ENCODE measurements at places on chromosomes 13 and 19.
A peak's percentile ranks its signal among the peaks of the same experiment; 100 is the strongest.

GRCh38 chr13:103055166-103055565 lies 11.1 kb downstream of the SLC10A2 start:
- H3K4me3 ChIP-seq: no peak overlapping the region
- no peak overlapping the region for H3K27ac ChIP-seq
- DNase-seq: no peak
- no peaks in the 10 kb centered on the region for H3K27me3 ChIP-seq

- H3K27me3 ChIP-seq: no peaks in the 10 kb centered on the region
- H3K4me1 ChIP-seq: no peaks in the 10 kb centered on the region
- peak; percentile 91 for DNase-seq
- no peak overlapping the region for H3K27ac ChIP-seq
- no peak overlapping the region for H3K4me3 ChIP-seq
- H3K36me3 ChIP-seq: no peaks in the 10 kb centered on the region
Measured at GRCh38 chr13:94419304-94419924, 60.1 kb downstream of the DCT start.

DNA sequence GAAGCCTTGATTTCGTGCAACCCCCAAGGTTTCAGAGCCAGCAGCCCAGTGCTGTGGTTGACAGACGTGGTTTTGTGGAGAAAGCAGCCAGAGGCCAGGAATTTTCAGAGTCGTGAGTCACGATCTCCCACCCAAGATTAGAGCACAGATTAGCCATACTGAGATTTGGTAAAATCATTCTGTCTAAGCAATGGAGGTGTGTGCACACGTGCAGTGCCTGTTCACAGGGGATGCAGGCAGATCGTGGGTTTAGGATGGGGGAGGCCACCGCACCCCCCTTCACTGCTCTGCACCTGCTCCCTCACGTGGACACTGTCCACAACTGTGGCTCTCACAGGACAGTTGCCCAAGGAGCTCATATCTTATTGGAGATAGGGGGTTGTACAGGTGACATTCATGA lies 46.6 kb upstream of the GPR183 start:
- no peak overlapping the region for H3K4me3 ChIP-seq
- peak; percentile 65 for DNase-seq
- peaks cover 25% of the 10 kb centered on the region for H3K36me3 ChIP-seq
- H3K4me1 ChIP-seq: peaks cover 18% of the 10 kb centered on the region

GRCh38 chr19:10192922-10193321 lies 1.8 kb downstream of the DNMT1 start:
- H3K4me1 ChIP-seq: peaks cover 9% of the 10 kb centered on the region
- DNase-seq: no peak
- H3K4me3 ChIP-seq: no peak overlapping the region
- H3K27ac ChIP-seq: no peak overlapping the region
- H3K36me3 ChIP-seq: peaks cover 7% of the 10 kb centered on the region
- H3K27me3 ChIP-seq: no peaks in the 10 kb centered on the region

- no peak overlapping the region for H3K27ac ChIP-seq
- H3K36me3 ChIP-seq: peaks cover 90% of the 10 kb centered on the region
- no peak for DNase-seq
- H3K27me3 ChIP-seq: no peaks in the 10 kb centered on the region
- H3K4me1 ChIP-seq: peaks cover 31% of the 10 kb centered on the region
Measured at GRCh38 chr19:1012334-1012733, 8.6 kb downstream of the TMEM259 start.

- H3K36me3 ChIP-seq: peaks cover 28% of the 10 kb centered on the region
- no peak overlapping the region for H3K27ac ChIP-seq
- peaks cover 28% of the 10 kb centered on the region for H3K4me1 ChIP-seq
- H3K4me3 ChIP-seq: no peak overlapping the region
- no peak for DNase-seq
- H3K27me3 ChIP-seq: no peaks in the 10 kb centered on the region
Measured at GRCh38 chr19:47095476-47096099, 18.0 kb downstream of the ZC3H4 start.

- H3K27me3 ChIP-seq: no peaks in the 10 kb centered on the region
- no peaks in the 10 kb centered on the region for H3K36me3 ChIP-seq
- no peaks in the 10 kb centered on the region for H3K4me1 ChIP-seq
- no peak overlapping the region for H3K27ac ChIP-seq
Measured at GRCh38 chr13:66216728-66217127, 1013.4 kb downstream of the PCDH9 start.

GRCh38 chr13:37132211-37132610 lies 26.7 kb upstream of the CSNK1A1L start:
- H3K36me3 ChIP-seq: no peaks in the 10 kb centered on the region
- no peaks in the 10 kb centered on the region for H3K27me3 ChIP-seq
- H3K4me1 ChIP-seq: no peaks in the 10 kb centered on the region
- DNase-seq: no peak
- H3K27ac ChIP-seq: no peak overlapping the region

DNA sequence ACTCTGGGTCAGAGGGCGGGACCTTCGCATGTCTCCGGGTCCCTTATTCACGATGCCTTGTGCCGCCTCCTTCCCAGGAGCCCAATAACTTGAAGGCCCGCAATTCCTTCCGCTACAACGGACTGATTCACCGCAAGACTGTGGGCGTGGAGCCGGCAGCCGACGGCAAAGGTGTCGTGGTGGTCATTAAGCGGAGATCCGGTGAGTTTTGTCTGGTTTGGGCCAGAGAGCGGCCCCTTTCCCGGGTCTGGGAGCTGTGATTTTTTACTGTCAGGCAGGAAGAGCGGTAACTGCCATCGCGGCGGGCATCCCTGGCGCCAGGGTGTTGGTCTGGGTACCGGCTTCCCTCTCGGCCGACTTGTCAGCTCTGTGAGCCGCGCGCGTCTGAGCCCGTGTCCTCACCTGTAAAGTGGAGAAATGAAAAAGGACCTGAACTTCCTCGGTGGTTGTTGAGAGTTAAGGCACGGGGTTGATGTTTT lies 800 bp downstream of the RPL28 start:
- peak overlapping the region; percentile 98 for H3K4me3 ChIP-seq
- peaks cover 58% of the 10 kb centered on the region for H3K4me1 ChIP-seq
- H3K27me3 ChIP-seq: no peaks in the 10 kb centered on the region

DNA sequence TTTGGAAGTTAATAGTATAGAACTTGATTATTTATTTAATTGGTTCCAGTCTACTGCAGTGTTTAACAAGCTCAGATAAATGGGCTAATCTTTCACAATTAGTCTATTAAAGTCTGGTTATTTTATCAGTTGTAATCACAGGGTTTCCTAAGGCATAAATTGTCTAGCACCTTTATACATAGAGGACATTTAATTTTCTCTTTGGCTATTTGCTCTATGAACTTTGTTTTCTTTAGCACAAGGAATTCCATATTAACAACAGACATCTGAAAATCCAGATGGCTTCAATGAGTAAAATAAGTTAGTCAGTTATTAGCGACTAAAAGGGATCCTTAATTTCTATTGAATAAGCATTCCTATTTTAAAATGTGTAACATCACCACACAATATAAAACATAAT lies 1350.8 kb upstream of the SLC10A2 start:
- H3K36me3 ChIP-seq: no peaks in the 10 kb centered on the region
- DNase-seq: no peak
- H3K27ac ChIP-seq: no peak overlapping the region

- H3K27ac ChIP-seq: peak overlapping the region; percentile 12
- H3K36me3 ChIP-seq: no peaks in the 10 kb centered on the region
- no peaks in the 10 kb centered on the region for H3K27me3 ChIP-seq
- H3K4me1 ChIP-seq: no peaks in the 10 kb centered on the region
- DNase-seq: peak; percentile 7
Measured at GRCh38 chr13:72145383-72145782, 278.4 kb upstream of the DACH1 start.

- H3K36me3 ChIP-seq: no peaks in the 10 kb centered on the region
- H3K27me3 ChIP-seq: no peaks in the 10 kb centered on the region
- no peak overlapping the region for H3K4me3 ChIP-seq
- no peak for DNase-seq
- no peaks in the 10 kb centered on the region for H3K4me1 ChIP-seq
- no peak overlapping the region for H3K27ac ChIP-seq
Measured at GRCh38 chr13:53499576-53500133, 471.0 kb downstream of the OLFM4 start.

- H3K4me1 ChIP-seq: peaks cover 18% of the 10 kb centered on the region
- no peak overlapping the region for H3K27ac ChIP-seq
- peak; percentile 47 for DNase-seq
Measured at GRCh38 chr13:110001670-110002275, 215.4 kb upstream of the IRS2 start.

- H3K27me3 ChIP-seq: no peaks in the 10 kb centered on the region
- no peaks in the 10 kb centered on the region for H3K4me1 ChIP-seq
- H3K27ac ChIP-seq: no peak overlapping the region
- no peaks in the 10 kb centered on the region for H3K36me3 ChIP-seq
Measured at GRCh38 chr13:105139380-105140285, 1395.8 kb downstream of the EFNB2 start.

DNA sequence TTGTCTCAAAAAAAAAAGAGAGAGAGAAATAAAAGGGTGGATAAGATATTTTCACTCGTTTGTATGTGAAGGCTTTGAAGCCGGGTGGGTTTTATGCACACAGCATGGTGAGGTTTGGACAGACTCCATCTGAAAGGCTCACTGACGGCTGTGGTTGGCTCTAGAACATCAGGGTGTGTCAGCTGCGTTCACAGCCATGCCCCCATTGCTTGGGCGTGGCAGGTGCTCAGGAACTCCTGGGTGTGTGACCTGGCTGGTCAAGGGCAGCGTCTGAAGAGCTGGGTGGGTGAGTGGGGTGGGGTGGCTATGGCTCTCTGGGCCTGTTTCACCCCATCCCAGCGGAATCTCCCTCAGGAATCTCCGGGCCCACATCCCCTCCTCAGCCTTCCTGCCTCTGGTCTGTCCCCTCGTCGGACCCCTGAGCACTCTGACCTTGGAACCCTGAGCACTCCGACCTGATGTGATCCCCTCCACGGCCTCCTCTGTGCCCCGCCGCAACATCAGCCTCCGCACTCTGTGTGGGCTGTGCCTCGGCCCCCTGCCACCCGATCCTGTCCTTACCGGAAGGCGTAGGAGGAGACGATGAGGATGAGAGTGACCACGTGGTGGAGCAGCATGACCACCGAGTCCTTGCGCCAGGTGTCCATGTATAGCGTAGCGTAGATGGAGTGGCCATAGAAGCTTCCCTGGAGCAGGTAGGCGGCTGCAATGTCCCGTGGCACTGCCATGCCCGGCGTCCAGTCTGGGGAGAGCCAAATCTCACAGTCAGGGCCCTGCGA lies 12.2 kb downstream of the CERS1 start:
- peaks cover 4% of the 10 kb centered on the region for H3K27me3 ChIP-seq
- H3K36me3 ChIP-seq: no peaks in the 10 kb centered on the region
- H3K4me3 ChIP-seq: no peak overlapping the region
- peaks cover 3% of the 10 kb centered on the region for H3K4me1 ChIP-seq
- no peak for DNase-seq

DNA sequence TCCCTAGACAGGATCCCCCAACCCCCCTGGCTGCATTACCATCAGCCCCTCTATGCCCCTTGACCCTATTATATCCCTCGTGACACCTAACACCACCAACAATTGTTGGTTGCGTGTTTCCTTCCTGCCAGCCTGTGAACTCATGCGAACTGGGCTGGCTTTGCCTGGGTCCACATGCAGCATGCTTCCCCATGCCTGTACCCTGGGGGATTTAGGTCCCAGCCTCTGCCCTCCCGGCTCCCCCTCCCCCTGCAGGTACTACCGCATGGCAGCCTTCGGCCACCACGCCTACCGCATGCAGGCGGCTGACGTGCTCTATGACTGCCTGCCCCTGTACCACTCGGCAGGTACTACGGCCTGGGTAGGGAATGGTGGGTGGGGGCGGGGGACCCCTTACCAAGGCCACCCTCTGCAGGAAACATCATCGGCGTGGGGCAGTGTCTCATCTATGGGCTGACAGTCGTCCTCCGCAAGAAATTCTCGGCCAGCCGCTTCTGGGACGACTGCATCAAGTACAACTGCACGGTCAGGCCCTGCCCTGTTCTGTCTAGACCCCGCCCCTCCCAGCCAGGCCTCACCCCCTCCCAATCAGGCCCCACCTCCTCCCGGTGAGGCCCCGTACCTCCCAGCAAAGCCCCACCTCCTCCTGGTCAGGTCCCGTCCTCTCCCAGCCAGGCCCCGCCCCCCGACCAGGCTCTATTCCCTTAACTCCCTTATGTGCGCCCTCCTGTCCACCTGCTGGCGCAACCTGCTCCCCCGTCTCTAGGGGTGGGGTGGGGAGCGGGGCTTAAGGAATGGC lies 18.5 kb downstream of the SLC27A1 start:
- peaks cover 12% of the 10 kb centered on the region for H3K4me1 ChIP-seq
- no peaks in the 10 kb centered on the region for H3K27me3 ChIP-seq
- peak; percentile 69 for DNase-seq
- no peak overlapping the region for H3K27ac ChIP-seq
- peak overlapping the region; percentile 34 for H3K4me3 ChIP-seq
- H3K36me3 ChIP-seq: peaks cover 32% of the 10 kb centered on the region

DNA sequence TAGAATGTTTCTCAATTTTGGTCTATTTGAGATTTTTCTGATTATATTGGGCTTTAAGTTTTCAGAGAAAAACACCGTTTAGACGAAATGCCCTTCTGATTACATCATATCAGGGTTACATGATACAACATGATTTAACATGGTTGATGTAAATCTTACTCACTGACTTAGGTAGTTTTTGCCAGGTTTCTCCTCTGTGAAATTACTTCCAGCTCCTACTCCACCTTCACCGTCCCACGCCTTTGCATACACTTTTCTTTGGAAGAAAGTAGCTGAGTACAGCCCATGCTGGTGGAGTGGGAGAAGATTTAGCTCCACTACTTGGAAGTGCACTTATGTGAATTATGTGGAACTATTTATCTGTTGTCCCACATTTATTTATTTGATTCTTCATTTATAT lies 433.2 kb upstream of the KLHL1 start:
- no peak overlapping the region for H3K4me3 ChIP-seq
- no peak for DNase-seq
- no peaks in the 10 kb centered on the region for H3K4me1 ChIP-seq
- H3K36me3 ChIP-seq: no peaks in the 10 kb centered on the region
- H3K27me3 ChIP-seq: no peaks in the 10 kb centered on the region

DNA sequence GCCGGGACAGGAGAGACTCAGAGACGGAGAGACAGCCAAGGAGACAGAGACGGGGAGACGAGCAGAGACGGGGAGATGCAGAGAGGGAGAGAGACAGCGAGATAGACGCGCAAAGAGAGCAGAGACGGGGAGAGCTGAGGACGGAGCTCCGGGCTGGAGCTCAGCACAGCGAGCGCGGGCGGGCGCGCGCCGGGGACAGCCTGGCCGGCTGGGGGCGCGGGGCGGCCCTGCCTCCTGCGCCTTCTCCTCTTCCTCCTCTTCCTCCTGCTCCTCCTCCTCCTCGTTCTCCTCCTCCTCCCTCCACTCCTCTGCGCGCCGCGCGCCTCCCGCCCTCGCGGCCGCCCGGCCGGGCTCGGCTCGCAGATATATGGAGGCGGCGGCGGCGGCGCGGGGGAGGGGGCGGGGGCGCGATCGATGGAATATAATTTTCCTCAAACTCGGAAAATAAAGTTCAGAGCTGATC lies at the start of gene ERFL:
ERFL (minus strand) TSS at position 229 of the 463 bp plus-strand sequence. CDS start 15,530 bp downstream, outside the sequence.
- H3K27ac ChIP-seq: no peak within 1 kb of the TSS
- peak within 1 kb of the TSS; percentile 46 for H3K4me3 ChIP-seq
- no peak for DNase-seq
- H3K36me3 ChIP-seq: no peaks in the 10 kb centered on the region

GRCh38 chr13:104577071-104577815 lies 1511.0 kb upstream of the SLC10A2 start:
- peak; percentile 11 for DNase-seq
- no peaks in the 10 kb centered on the region for H3K4me1 ChIP-seq
- H3K36me3 ChIP-seq: no peaks in the 10 kb centered on the region
- no peaks in the 10 kb centered on the region for H3K27me3 ChIP-seq

Measured in mesenchymal stem cell (in vitro differentiated cells and primary cell).